T-helper 1 cell (primary cell): ENCODE measurements at places on chromosomes 11 and 22.

- no peak for DNase-seq
Observed at GRCh38 chr22:24553597-24554312, 1.2 kb downstream of the GUCD1 start.

DNA sequence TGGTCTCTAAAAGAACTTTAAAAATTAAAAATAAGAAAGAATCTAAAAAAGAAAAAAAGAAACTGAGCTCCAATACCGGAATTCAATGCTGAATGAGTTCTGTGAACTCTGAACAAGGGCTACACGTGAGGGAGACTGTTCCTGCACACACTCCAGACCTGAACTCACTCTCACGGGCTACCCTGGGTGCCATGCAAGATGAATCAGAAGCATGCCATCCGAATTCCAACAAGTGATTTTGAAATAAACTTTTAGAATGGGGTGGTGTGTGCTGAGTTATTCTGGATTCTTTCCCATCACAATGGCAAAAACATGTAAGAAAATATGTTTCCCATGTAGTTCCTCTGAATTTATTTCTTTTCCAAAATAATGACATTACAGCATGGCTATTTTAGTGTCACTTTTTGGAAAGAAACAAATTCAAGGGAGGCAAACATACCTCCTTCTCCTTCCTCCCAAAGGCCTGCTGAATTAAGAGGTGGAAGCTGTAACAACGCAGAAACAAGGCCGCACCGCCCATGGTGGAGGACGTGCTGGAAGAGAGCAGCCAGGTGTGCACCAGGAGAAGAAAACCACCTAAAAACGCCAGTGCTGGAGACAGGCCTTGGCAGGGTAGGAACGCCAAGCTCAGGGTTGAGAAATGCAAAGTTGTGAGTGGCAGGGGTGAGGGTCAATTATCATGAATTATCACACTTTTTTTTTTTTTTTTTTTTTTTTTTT lies 63.2 kb upstream of the ARFGAP3 start:
- no peak for DNase-seq

DNA sequence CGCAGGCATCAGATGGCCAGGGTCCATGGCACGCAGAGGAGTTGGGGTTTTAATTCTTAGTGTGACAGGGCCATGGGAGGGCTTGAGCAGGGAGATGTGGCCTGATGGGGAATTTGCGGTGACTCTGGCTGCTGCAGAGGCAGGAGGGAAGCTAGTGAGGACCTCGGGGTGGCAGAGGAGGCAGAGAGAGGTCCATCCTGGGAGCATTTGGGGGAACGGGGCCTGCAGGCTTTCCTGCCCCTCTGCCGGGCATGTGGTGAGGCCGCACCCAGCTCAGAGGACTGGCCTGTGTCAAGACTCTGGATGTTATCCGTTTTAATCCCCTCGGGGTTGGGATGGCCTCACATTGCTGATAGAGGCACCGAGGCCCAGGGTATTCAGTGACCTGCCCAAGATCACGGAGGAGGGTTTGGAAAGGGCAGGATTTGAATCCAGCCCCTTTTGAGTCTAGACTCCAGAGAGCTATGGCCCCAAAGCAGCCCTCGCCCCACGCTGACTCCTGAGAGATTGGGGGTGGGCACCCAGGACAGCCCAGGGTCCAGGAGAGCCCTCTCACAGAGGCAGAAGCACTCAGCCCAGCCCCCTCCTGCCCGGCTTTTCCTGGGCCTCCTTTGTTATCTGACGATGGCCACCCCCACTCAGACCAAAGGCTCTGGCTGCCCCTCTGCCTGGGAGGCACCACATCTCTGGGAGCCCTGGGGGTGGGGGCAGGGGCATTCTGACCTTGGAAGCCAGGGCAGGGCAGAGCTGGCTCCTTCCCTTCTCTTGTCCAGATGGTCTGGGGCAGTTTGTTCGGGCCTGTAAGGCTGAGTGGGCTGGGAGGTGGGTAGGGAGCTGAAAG lies 13.9 kb downstream of the MGAT3 start:
- DNase-seq = no peak

- peak; percentile 42 for DNase-seq
Observed at GRCh38 chr11:57649826-57650738, at the start of gene YPEL4. Gene YPEL4 (minus strand): TSS chr11:57649912. CDS start chr11:57647107, 2,805 bp downstream.

- no peak for DNase-seq
Observed at GRCh38 chr11:128604723-128605122, 17.4 kb upstream of the ETS1 start.

DNA sequence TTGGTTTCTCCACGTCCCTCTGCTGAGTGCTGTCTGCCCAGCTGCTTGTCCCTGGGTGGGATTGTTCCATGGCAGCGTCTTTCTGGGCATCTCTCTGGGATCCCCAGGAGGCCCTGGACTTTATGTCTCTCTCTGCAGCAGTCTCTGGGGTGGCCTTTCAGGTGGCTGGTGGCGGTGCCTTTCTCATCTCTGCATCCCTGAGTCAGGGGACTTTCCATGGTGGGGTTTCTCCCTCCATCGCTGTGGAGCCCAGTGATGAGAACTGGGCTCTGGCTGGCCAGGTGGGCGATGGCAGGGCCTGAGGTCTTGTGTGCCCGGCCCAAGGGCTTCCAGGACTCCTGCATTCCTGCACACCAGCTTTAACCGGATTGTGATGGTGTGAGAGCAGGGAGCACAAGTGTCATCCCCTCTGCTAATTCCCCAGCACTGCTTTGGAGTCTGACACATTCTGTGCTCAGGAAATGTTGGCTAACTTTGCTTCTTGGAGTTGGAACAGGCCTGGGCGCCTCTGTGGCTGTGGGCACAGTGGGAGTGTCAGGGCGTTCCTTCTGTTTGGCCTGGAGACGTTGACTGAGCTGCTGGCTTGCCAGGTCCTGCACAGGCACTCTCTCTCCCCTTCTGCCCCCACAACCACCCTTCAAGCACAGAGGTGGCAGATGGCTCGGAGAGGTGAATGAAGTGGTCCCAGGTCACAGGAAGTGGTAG lies 27.9 kb downstream of the FAM83F start:
- no peak for DNase-seq

DNA sequence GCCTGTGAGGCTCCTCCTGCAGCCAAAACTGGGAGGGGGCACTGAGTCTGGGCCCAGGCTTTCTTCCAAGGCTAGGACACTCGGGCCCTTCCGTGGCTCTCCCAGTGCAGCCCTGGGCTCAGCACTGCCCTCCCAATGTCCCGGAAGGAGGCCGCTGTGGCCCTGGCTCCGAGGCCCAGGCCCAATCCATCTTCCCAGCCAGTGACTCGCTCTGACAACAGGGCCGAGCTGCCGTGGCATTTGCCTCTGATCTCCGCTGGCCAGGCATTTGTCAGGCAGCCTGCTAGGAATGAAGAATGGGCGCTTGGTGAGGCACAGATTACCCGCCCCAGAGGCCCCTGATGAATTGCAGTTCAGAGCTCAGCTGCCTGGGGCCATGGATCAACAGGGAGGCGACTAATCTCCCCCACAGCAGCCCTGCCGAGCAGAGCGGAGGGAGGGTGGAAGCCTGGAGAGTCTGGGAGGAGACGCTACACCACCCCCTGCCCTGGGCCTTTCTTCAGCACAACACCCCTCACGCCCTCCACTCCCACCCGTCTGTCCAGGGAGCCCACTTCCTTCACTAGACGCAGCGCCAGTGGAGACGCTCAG lies 8.3 kb downstream of the FXYD2 start:
- DNase-seq = no peak

DNA sequence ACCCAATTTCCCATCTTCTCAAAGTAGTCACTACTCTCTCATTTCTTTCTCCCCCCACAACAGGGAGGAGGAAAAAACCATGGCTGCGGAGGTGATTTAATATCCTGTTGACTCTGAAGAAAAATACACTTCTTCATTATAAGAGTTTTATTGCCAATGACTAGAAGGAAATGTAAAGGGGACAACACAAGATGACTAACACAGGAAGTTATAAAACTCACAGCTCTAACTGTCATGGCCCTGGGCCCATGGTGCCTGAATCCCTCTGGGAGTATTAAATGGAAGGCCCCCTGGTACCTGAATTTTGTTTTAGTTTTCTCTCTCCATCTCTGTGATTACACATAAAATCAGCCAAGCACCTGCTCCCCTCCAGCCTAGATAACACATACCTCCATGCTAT lies 352.8 kb upstream of the FAT3 start:
- DNase-seq = no peak

DNA sequence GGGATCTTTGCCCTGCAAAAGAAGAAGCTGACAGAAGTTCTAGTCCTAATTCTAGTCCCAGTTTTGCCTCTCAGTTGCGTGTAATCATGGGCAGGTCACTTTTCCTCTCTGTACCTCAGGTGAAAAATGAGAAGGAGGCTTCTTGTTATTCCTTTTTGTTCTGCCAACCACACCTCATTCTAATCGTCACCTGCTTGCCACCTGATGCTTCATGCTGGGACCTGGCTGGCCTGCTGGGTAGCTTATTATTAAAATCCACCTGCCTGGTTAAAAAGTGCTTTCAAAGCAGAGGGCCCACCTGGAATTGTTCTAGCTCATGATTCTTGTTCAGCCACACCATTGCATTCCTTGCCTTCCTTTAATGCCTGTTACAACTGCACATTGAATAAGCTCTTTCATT lies 8.4 kb upstream of the ALG8 start:
- no peak for DNase-seq
